ENCODE measurements at places on chromosomes 2 and 18. TPM values are rescaled to one million over a fixed set of nuclear protein-coding genes. Genes with fewer than 3 reads are reported as not detected.

TET3 gene
- 2.9 TPM for total RNA-seq

HOXD12 gene
- not detected for total RNA-seq

SERPINB11 gene
- total RNA-seq, result not detected

TLX2 gene
- total RNA-seq, result not detected

FEV gene
- not detected for total RNA-seq

- DNase-seq, result no peak
Measured at GRCh38 chr2:211435331-211435730, 878.9 kb downstream of the CPS1 start.

DNA sequence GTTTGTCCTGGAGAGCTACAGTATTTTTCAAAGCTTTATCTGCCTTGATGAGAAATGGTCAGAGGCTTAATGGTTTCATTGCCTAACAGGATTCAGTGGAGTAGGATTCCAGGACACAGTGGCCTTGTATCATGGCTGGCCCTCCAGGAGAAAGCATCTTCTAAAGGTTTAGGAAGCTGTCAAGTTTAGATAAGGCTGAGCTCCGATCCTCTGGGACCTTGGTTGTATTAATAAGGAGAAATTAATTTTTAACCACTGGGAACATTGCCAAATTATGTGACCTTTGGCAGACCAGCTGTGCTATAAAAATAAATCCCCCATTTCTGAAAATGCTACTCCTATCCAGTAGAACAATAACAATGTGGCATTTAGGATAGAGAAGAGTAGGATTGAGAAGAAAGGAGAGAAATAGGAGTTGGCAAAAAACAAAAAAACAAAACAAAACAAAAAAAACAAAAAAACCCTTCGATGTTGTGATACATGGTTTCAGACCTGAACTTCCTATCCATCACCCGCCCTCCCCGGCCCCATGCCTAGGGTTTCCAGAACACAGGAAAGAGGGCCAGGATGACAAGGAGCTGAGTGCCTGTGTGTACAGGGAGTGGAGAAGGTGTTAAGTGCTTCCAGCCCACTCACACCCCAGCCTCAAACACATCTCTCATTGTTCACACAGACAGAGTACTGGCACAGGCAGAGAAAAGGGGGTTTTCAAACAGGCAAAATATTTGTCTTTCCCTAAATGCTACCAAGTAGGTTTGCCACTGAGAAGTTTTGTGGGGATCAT lies 6.3 kb downstream of the NRP2 start:
- peak; percentile 48 for DNase-seq

DNA sequence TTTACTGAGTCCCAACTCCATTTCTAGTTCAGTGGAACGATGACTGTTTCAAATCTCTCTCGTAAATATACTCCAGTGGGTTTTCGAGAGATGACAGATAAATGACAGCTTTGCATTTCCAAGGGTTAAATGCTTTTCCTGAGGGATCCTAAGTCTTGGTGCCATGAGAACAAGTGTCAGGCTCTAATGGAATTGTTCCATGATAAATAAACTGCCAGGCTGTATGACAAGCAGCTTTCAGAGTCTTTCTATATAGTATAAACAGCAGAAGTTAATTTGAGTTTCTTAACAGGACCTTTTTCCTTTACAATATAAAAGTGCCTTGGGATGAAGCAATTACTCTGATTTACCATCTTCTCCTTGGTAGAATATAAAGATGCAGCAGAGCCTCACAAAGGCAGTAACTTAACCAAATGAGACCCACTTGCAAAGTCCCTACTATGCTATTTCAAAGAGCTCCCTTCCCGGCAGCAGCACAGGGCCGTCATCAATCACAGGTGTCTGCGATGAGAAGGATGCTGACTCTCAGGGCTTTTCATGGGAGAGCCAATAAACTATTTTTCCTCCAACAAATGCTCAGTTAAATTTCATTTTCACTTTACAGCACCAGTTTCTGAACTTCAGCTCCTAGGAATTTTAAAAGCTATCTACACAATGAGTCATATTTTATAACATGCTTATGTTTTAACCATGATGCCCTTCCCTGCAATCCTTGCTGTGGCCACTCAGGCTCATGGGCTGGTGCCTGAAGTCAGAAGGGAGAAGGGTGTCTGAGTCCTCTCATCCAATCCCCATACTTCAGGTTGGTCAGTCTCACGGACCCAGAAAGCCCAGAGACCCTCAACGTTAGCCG lies 123.8 kb downstream of the AFF3 start:
- peak; percentile 64 for DNase-seq

GRCh38 chr2:89845532-89845931 lies 1154.1 kb downstream of the RPIA start:
- no peak for DNase-seq

DNA sequence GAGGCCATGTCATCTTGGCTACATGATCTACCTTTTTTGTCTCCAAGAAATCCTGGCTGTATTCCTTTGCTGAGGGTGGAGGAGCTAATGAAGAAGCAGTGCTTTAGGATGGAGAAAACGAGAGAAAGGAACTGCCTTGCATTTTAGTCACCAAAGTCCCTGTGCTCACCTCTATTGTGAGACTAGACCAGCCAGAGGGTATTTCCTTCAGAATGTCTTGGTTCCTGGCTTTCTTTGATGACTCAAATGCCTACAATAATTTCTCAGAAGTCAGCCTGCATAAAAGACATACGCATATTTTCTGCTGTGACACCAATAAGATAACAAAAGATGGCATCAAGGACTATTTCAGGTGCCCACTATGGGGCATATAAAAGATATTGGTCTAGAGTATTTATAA lies 10.8 kb downstream of the SF3B6 start:
- DNase-seq, result no peak

DNA sequence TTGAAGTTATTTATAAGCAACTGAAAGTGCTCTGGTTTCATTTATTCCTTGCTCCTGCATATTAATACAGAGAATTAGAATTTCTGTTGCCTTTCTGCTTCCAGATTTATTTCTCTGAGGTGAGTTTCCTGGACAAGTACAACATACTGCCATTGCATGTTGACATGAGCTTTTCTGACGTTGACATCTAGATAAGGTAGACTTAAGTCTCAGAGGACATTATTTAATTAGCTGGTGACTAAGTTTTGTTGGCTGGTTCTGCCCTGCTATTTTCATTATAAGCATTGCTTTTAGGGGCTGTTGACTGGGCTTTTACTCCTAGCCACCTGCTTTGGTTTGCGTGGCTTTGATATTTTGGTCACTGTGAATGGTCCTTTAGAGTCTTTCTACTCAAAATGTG lies 282.9 kb upstream of the SPRED2 start:
- DNase-seq, result no peak

- no peak for DNase-seq
Measured at GRCh38 chr2:138365581-138365980, 136.0 kb upstream of the SPOPL start.

Measured in Daoy (cell line).